Stimulated activated CD8-positive, alpha-beta memory T cell treated with anti-CD3 and anti-CD28 coated beads, Interleukin-7, amount 100 ng/mL, for 1 hour (primary cell): ENCODE measurements at places on chromosomes 3 and 15.

- DNase-seq = no peak
These were observed 27.7 kb downstream of the FAH start for GRCh38 chr15:80180468-80180867.

GRCh38 chr15:74543583-74543982, 2.6 kb downstream of the ARID3B start:
- no peak for DNase-seq

DNA sequence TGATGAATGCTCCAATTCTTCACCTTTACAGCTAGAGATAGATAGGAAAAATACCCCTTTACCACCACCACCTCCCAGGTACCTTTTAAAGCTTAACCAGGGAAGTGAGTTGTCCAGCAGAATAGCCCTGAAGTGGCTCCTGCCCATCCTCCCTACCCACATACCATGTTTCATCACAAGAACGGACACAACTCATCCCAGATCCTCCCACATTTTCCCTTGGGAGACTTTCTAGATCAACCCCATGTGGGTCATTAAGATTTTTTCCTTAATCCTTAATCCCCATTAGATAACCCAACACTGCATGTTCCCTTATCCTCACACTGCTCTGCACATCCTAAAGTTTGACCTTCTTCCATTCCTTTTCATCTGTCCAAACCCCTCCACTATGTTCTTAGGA, 69.3 kb downstream of the CHST2 start:
- DNase-seq = no peak

DNA sequence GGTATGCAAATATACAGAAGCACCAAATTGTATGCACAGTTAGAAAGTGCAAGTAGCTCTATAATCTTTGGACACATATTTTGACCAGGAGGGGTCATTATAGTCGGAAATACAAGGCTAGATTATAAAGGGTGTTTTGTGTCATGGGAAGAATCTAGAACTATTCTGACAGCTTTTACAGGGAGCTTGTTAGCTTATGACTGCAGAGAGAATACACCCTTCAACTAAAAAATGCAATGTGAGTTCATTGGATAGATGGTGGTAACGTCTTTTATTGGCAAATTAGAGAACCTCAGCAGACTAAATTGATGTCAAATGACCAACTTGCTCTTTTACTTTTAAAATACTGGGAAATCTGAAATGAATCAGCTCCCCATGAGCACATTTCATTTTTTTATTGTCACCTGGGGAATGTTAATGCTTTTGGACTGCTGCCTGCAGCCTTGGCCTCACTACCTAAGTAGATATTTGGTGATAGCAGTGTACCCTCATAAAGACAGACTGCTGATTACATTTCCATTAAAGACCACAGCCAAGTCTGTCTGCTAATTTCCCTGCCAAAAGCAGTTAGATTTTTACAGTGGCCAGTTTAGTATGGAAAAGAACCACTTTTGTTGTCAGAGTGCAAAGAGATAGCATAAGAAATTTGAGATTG, 515.9 kb upstream of the DPPA4 start:
- no peak for DNase-seq
